ENCODE measurements at places on chromosomes 7 and 10.

GRCh38 chr7:19353180-19353579 is 208.0 kb upstream of the FERD3L start:
- DNase-seq = no peak

DNA sequence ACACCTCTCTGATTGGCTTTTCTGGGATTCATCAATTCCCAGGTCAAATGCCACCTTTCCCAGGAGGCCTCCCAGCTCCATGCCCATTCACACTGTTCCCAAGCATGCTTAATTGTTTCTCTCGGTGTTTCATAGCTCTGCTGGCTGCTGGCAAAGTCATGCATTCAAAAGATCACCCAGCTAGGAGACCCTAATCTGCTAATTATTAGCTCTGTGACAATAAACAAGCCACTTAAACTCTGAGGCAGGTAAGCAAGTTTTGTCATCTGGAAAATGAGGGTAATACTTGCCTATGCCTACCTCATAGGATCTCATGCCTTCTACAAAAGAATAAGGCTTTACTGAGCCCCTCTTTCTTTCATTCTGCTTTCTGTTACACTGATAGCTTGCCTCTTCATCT is 828 bp upstream of the KEL start:
- no peak for DNase-seq

GRCh38 chr7:1616741-1617140 is 46.9 kb upstream of the PSMG3 start:
- no peak for DNase-seq

DNA sequence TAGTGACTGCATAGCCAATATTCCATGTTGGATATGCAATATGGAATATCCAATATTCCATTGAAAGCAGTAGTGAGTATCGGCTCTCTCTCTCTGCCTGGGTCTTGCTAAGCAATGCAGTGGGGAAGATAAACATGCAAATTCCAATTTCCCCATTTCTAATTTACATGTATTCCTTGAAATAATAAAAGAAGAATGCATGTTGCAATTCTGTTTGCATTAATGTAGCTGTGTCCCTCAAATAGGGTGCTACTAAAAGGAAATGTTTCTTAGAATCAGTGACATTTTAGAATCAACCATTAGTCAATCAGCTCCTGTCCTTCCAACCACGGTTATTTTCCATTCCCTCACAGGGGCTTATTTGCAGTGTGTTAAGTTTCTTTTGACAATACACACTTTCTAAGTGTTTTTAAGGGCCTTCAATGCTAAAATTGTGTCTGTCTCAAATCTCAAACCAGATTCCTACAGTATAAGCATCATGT is 46.7 kb downstream of the AFAP1L2 start:
- DNase-seq = no peak

DNA sequence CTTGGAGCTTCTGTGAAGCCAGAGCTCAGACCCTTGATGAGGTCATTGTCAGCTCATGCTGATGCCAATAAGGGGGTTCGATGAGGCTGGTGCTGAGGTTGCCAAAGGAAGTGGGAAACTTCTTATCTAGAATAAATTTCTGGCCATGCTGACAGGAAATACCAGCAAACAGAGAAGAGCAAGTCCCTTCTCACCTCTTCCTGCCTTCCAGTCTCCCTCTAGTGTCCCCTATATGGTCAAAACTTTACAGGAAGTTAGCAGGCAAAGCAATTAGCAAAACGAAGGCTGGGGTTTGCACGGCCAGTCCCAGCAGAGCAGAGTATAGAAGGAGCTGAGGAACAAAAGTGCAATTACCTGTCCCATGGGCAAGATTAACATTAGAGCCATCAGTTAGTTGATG is 15.1 kb upstream of the NEUROG3 start:
- DNase-seq = no peak

GRCh38 chr7:157904866-157905570 is 568.2 kb downstream of the DNAJB6 start:
- no peak for DNase-seq
